ENCODE measurements at places on chromosomes 11 and 22. TPM values are rescaled to one million over a fixed set of nuclear protein-coding genes. Genes with fewer than 3 reads are reported as not detected.

- DNase-seq, result no peak
Measured at GRCh38 chr11:34565417-34566207, 52.0 kb upstream of the ELF5 start.

DNA sequence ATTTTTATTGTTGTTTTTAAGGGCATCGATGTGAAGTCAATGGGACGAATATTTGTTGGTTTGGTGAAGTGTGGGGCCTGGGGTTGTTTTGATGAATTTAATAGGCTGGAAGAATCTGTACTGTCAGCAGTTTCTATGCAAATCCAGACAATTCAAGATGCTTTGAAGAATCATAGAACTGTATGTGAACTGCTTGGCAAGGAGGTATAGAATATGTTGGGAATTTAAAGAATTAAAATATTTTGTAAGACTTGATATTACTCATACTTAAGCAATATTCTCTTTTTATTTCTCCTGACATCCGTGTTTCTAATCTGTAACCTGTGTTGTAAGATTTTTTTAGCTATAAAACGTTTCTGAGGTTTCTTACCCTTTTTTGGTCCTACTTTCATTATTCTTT lies 61.6 kb downstream of the DYNC2H1 start:
- no peak for DNase-seq

DNA sequence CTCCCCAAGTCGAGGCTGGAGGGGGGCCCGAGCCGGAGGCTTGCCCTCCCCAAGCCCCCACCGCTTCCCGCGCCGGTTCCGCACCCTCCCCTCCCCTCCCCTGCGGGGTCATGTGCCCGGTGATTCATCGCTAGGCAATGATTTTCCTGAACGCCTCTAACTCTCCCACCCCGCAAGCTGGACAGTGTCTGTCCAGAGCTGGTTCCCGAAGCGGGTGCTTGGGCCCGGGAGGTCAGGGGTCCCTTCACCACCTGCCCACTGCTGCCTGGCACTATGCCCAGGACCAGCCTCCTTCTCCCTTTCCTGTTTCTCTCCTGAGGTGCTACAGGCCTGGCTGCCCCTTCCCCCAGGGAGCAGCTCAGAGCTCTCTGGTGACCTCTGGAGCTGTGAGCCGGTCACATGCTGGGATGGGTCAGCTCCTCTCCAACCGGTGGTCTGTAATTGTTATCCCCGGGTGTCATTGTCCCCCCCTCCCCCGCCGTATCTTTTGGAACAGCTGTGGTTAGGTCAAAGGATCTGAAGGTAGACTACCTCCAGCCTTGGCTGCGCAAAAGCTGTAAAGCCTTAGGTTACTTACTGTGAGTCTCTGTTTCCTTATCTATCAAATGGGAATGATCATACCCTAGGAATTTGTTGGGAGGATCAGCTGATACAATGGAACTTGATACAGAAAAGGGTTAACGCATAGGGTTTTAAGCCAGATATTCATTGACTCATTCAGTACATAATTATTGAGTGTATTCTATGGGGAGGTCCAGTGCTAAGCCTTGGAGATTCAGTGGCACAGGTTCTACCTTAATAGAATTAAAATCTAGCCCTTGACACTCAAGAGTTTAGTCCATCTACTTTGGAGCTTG lies 753 bp downstream of the STX3 start:
- peak; percentile 24 for DNase-seq

- no peak for DNase-seq
Measured at GRCh38 chr22:24455751-24456426, 28.5 kb downstream of the ADORA2A start.

DNA sequence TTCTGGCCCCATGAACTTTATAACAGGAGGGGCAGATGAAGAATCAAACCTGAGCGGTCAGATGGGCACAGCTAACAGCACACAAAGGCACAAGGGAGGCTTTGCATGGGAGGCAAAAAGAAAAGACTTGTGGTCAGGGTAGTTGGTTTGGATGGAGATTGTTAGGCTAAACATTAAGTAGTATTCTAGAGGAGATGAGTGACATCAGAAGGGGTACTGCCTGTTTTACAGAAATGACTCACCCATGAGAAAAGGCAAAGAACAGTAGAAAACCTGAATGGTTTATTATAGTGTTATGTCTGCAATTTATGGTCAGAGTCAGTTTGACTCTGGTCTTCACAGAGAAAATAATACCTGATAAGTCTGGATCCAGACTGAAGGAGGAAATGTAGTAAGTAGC lies 129.8 kb upstream of the KIRREL3 start:
- no peak for DNase-seq

DNA sequence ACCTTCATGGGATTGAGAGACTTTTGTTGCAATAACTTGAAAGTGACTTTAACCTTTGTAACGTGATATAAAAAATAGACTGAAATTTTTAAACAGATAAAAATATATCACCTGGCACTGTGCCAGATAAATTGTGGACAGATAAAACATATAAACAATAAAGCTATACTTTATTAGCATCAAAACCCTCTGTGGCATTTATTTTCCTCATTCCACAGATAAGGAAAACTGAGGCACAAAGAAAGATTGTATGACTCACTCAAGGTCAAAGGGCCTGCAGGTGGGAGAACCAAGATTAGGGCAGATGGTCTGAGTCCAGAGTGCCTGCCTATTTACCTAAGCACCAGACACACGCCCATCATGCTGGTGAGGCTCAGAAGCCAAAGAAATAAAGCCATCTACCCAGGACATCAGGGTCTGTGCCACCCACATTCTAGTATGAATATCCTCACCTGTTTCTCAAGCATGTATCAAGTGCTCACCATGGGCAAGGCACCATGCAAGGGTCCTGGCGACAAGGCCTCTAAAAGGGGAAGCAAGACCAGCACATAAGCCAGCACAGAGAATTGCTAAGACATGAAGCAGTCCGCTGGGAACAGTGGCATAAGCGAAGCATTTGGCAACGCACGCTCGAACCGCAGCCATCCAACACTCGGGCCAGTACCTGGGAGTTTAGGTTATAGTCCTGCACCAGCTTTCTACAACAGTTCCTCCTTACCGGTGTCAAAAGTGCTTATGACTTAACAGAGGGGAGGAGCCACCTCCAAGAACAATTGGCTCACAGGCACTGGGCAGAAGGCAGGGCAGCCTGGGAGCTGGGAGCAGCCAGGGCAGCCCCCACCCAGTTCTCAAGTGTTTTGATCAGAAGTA lies 17.6 kb downstream of the MYH9 start:
- no peak for DNase-seq

Gene GRAP2
- not detected for total RNA-seq

Gene LARGE2
- not detected for total RNA-seq

Gene MAPK1
- 43.3 TPM for total RNA-seq
